ENCODE measurements at places on chromosomes 1 and 21. TPM values are rescaled to one million over a fixed set of nuclear protein-coding genes. Genes with fewer than 3 reads are reported as not detected.

GRCh38 chr1:189628857-189629256 lies 848.8 kb downstream of the BRINP3 start:
- no peak for DNase-seq

DNA sequence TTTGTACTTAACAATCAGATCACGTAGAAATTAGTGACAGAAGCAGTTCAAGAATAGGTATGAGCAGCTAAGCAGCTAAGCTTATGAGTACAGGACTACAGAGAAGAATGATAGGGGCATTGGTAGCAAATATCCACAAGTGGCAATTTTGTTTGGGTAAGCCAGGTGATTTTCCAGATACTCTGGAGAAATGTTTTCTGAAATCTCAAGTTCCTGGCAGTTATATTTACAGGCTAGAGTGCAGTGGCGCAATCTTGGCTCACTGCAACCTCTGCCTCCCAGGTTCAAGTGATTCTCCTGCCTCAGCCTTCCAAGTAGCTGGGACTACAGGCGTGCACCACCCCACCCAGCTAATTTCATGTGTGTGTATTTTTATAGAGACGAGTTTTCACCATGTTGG lies 55.1 kb downstream of the ARID4B start:
- no peak for DNase-seq

HCRTR1 gene
- 0.38 TPM for polyA plus RNA-seq

DNA sequence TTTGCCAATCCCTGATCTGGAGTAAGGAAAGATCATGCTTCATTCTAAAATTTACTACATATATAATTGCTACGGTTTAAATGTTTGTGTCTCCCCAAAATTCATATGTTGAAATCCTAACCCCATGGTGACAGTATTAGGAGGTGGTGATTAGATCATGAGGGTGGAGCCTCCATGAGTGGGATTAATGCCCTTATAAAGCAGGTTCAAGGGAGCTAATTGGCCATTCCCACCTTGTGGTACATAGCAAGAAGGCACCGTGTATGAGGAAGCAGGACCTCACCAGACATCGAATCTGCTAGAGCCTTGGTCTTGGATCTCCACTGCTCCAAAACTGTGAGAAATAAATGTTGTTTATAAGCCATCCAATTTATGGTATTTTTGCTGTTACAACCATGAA lies 55.5 kb downstream of the GADD45A start:
- no peak for DNase-seq

- DNase-seq = no peak
Observed at GRCh38 chr1:228141226-228142044, 1.4 kb downstream of the GUK1 start.

DNA sequence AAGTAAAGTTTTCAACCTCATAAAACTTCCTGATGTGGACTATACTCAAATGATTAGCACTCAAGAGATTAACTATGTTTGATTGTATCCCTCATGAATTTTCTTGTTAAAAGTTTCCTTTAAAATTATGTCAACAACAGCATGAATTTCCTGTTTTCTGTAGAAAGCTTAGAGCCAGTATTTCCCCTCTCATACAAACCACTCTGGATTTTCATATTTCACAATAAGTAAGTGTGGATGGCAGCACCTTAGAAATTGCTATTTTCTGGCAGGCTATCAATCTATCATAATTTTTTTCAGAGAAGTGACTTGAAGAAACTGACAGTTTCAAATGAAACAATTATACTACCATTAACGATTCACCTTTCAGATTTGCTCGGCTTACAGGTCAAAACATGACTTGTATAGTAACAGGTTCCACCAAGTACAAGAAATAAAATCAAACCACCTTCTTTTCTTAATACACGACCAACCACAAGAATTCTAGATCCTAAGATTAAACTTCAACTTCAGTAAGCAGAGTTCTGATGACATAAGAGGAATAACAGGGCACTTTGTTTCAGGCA lies 20.8 kb downstream of the ELK4 start:
- no peak for DNase-seq

CRP gene
- not detected for polyA plus RNA-seq

GRCh38 chr1:9262096-9262986 lies 27.8 kb downstream of the H6PD start:
- DNase-seq = no peak

- no peak for DNase-seq
Observed at GRCh38 chr1:235632506-235633401, 16.8 kb downstream of the GNG4 start.

ADCY10 gene
- 0.35 TPM for polyA plus RNA-seq

DNA sequence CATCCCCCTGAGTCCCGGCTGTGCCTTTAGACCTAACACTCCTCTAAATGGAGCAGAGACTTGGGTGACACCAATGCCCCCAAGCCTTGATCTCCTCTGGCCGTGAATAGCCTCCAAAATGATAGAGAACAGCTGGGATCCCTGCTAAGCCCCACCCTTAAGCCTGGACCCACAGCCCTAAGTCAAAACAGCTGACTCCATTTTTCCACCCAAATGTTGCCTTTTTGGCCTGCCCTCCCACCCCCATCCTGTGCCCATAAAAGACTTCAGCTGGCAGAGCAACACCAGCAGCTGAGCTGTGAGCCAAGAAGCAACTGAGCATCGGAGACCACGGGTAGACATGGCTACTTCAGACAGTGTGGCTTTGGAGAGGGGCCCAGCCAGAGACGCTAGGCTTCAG lies 420.8 kb downstream of the NPHP4 start:
- no peak for DNase-seq

DNA sequence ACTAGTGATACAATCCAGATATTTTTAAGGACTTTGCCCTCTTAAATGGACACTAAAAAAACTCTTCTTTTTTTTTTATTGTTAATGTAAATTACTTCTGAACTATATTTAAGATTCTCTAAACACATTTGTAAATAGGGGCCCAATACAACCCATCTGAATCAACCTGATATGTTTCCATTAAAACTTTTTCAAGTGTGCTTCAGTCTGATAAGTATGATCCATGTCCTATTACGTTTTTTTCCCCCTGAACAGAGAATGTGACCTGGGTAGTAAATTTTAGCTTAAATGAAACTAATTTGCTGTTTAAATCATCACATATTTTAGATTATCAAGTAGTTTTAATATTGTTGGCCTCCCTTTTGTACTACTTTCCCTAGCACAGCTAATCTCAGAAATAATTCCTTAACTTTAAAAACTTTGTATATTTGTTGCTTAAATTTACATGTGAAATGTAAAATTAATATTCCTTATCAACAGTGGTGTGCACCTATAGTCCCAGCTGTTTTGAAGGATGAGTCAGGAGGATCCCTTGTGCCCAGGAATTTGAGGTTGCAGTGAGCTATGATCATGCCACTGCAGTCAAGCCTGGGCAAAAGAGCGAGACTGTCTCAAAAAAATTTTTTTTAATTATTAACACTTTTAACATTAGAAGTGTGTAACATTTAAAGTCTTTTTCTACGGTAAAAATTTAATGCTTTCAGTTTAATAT lies 3.0 kb upstream of the PKN2 start:
- DNase-seq = no peak

GRCh38 chr1:34140011-34140676 lies 24.9 kb downstream of the CSMD2 start:
- no peak for DNase-seq

COL16A1 gene
- 26.6 TPM for polyA plus RNA-seq

NEK2 gene
- polyA plus RNA-seq = 19.3 TPM

DNA sequence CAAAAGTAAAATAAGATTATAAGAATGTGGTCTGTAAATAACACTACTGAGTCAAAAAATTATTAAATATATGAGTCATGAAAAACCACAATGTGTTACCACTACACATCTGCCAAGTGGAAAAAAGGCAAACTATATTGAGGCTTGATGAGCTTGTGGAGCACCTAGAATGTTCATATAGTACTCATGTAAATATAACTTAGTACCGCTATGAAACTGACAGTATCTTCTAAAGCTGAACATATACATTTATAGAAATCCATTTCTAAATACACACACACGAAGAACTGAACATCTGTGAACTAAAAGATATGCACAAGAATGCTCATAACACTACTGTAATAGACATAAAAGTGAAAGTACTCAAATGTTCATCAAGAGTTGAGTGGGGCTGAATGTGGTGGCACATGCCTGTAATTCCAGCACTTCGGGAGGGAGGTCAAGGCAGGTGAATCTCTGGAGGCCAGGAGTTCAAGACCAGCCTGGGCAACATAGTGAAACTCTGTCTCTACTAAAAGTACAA lies 18.5 kb upstream of the GBP3 start:
- DNase-seq = no peak

DNA sequence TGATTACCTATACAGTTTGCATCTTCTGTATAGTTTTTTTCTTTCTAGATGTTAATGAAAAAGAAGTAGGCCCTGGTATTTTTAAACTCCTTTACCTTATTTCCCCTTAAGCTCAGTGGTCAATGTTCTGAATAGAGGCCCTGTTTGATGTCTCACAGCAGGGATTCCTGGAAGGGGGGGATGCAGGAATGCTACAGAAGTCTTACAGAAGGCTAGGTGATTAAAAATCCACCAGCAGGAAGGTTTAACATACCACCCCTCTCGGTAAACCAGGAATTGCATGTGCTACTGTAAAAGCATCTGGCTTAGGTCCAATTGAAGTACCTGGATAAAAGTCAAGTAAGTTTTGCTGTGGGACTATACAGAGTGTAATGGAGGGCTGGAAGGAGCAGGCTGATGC lies 78.3 kb downstream of the NOS1AP start:
- no peak for DNase-seq

- DNase-seq = no peak
Observed at GRCh38 chr1:54084794-54085193, 31.4 kb downstream of the TCEANC2 start.

PGLYRP4 gene
- not detected for polyA plus RNA-seq

DNA sequence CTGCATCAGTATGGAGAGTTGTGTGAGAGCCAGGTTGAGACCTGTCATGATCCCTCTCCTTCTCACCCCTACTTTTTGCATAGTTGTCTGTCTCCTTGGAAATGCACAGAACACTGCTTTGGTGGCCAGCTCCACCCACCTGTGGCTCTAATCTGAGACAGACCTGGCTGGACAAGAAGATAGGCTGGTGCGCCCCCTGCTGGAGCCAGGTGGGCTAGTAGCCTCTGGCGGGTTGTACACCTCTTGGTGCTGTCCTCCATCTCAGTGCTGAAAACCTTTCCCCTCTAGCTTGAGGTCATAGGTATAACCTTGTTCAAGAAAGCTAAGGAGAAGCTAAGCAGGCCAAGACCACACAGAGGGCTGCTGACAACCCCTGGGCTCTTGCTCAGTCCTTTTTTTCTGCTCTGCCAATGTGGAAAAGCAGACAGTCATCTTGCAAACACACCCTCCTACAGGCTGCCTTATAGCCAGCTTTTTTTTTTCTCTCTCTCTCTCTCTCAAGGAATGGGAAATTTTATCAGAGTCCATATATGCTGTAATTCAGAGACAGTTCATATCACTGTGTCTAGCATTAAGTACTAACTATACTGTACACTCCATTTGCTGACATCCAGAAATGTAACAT lies 58.8 kb upstream of the SPATA6 start:
- DNase-seq = peak; percentile 36

- DNase-seq = no peak
Observed at GRCh38 chr1:177429234-177429633, 258.5 kb downstream of the BRINP2 start.

- no peak for DNase-seq
Observed at GRCh38 chr1:223339861-223340260, 24.1 kb downstream of the SUSD4 start.

GRCh38 chr1:231216498-231216897 lies 24.5 kb upstream of the GNPAT start:
- no peak for DNase-seq

GPATCH2 gene
- 24.9 TPM for polyA plus RNA-seq

SYPL2 gene
- 10.0 TPM for polyA plus RNA-seq

PER3 gene
- 12.9 TPM for polyA plus RNA-seq

- DNase-seq = no peak
Observed at GRCh38 chr1:238895911-238896310, 490.5 kb upstream of the CHRM3 start.

DNA sequence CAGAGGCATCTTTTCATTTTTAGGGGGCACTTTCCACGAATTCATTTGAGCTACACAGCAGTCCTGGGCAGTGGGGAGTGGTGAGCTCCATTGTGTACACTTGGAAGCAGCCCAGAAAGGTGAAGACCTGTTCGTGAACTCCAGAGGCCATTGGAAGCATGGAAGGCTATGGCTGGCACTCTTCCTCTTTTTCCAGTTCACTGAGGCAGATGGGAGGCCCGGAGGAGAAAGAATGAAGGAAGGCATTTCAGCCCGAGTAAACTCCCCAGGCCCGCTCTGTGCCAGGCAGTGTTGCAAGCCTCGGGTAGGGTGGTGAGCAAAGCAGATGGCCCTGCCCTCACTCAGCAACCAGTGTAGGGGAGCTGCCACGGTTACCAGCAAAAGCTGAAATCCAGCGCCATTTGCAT lies 673 bp upstream of the DHCR24 start:
- no peak for DNase-seq

Data from right renal cortex interstitium (tissue), 3 donors.